ENCODE measurements at places on chromosomes 3 and 15.

DNA sequence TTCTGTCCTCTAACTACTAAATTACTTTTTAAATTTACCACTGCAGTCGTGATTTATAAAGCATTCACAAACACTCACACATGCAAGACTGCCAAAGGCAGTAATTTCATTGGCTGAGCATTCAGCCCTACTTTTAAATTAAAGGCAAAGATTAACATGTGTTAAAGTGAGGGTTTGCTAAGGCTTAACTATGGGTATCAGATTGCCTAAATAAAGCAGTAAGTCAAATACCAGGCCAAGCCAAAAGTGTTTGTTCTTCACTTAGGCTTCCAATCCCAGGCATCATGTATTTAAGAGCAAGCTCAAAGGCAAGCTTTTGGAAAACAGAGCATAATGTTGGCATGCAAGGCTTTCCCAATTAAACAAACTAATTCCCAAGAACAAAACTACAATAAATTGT is 187.3 kb downstream of the SUCNR1 start:
- no peak for DNase-seq

GRCh38 chr15:32682569-32682968 is 35.2 kb upstream of the GREM1 start:
- no peak for DNase-seq

GRCh38 chr3:103218146-103218545 is 783.3 kb downstream of the ZPLD1 start:
- DNase-seq, result no peak

- DNase-seq, result no peak
Observed at GRCh38 chr15:35674873-35675781, 129.2 kb upstream of the DPH6 start.

- no peak for DNase-seq
Observed at GRCh38 chr3:57110798-57111197, 50.3 kb downstream of the SPATA12 start.

DNA sequence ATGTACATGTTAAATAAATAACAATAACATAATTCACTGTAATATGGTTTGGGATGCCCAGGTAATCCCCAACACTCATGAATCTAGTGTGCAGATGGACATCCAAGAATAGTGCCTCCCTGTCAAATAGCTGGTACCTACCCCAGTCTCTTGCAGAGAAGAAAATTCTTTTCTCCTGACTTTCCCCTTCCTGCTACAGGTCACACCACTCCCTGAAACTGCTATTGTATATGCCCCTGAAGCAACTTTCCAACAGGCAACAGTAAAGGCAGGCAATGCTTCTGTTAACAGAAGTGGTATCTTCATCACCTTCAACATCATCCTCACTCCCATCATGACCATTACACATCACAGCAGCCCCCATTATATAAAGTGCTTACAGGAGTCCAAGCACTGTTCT is 431.6 kb downstream of the MAGI1 start:
- DNase-seq, result no peak

DNA sequence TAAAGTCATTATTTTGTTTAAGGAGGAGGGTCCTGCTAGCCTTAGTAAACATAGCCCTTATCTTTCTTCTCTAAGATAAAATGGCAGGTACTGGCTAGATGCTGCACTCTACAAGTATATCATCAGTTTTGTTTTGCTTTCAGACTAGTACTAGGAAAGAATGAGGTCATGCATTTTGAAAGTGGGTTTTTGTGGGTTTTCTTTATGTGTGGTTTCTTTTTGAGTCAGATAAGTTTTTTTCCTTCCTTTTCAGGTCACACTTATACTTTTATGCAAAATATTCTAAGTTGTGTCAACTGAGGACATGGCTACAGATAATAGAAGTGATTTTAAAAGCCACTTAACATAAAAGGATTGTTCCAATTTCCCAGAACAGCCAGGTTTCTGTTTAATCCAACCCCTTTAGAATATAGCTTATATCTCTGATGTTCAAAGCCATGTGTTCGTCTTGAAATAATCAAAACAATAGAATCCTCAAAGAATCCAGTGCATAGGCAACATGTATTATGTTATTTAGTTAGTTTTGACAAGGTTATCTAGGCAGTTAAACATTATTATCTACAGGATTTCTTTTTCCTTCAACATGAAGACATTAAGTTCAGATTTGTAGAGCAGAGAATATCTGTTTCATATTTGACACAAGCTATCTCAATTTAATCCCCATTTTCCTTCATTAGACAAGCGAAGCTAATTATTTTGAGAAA is 406.2 kb downstream of the RBMS3 start:
- DNase-seq, result no peak

GRCh38 chr15:62462268-62462667 is 297.2 kb upstream of the C2CD4B start:
- DNase-seq, result no peak

DNA sequence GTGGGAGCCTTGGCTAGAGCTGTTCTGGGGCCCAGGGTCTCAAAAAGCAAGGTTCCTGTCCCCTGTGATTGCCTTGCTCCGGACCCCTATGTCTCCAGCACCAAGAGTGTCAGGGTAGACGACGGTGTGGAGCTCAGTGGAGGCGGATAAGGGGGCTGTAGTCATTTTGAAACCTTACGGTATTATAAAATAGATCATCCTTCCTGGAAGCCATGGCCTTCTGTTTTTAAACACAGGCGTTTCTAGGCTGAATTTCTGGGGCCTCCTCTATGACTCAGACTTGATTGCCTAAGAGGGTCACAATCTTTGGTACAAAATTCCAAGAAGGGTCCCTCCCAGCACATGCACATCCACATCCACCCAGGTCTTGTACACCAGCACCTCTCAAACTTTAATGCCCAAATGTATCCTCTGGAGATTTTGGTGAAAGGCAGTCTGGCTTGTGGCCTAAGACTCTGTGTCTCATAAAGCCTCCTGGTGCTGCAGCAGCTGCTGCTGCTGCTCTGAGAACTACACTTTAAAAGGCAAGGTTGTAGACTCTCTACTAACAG is 70.5 kb upstream of the XCR1 start:
- no peak for DNase-seq

GRCh38 chr3:12973827-12974226 is 99.4 kb downstream of the IQSEC1 start:
- no peak for DNase-seq

DNA sequence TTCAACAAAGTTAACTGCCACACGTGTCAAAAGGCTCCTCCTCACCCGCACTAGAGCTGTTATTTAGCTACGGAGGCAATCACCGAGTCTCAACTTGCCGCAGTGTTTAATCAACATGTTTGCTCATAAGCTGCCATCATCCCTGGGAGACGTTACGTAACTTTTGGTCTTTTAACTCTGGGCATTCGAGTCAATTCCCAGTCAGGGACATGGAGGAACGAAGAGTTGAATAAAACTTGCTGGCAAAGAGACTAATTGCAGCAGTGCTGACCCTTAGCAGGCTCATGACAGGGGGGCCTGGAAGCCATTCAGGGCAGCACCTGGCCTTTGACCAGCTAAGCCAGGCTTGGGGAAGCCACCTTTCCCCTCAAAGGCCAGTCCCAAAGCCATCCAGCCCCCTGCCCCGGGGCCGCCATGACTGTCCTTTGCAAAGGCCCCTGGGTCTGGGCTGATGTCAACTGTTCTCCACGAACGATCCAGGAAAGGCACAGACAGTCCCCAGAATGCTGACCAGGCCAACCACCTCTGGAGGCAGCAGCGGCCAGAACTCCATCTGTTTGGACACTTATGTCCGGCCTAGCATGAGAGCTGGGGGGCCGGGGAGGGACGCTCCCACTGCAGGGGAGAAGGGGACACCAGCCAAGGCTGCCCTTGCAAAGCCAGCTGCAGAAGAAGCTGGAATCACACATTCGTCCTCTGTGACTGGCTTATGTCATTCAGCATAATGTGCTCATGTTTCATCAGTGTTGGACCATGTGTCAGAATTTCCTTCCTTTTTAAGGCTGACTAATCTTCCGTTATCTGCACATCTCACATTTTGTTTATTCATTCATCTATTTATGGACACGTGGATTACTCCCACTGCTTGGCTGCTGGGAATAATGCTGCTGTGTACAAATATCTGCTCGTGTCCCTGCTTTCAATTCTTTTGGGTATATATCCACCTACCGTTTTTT is 43.7 kb downstream of the PCSK6 start:
- no peak for DNase-seq

GRCh38 chr15:79916502-79917132 is 19.8 kb upstream of the MTHFS start:
- DNase-seq, result no peak

- no peak for DNase-seq
Observed at GRCh38 chr15:29554531-29554930, 267.7 kb downstream of the TJP1 start.

DNA sequence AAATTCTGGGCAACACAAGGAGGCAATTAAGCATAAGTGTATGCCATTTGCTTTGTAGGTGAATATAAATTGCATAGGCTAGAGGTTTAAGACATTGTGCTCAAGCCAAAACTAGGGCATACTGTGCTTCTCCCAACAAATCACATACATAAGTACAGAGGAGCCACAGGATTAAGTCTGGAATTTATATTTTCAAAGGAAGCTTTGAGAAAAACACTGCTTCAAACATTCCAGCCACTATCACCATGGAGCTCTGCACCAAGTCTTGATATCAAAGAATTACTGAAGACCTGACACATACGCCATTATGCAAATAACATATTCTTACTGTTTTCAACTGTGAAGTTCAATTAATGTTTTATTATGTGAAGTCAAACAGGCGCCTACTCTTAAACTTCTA is 119.4 kb upstream of the NPHP3 start:
- DNase-seq, result no peak

- no peak for DNase-seq
Observed at GRCh38 chr15:88147760-88148159, 108.8 kb downstream of the NTRK3 start.

- no peak for DNase-seq
Observed at GRCh38 chr3:41525303-41526064, 326.2 kb downstream of the CTNNB1 start.

DNA sequence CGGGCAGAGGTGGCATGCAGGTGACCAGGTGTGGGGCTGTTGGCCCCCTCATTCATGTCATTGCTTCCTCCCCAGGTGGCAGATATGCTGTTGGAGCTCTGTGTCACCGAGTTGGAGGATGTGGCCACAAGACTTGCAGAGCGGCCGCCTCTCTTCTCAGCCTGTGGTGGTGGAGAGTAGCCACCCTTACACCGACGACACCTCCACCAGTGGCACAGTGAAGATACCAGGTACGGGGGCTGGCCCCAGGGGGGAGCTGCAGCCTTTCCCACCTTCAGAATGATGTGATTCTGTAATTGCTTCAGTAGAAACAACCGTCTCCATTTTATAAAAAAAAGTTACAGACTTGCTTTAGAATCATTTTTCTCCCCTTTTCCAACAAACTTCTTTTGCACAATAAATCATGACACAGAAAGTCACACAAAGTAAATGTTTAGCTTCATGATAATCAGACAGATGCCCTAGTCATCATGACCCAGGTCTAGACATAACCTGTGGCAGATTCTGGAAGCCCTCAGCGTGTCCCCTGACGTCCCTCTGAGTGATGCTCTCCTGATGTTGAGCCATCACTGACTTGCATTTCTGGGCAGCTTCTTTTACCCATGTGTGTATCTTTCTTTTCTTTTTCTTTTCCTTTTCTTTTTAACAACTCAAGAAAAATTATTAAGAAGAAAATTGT is 76.0 kb upstream of the FAN1 start:
- no peak for DNase-seq

DNA sequence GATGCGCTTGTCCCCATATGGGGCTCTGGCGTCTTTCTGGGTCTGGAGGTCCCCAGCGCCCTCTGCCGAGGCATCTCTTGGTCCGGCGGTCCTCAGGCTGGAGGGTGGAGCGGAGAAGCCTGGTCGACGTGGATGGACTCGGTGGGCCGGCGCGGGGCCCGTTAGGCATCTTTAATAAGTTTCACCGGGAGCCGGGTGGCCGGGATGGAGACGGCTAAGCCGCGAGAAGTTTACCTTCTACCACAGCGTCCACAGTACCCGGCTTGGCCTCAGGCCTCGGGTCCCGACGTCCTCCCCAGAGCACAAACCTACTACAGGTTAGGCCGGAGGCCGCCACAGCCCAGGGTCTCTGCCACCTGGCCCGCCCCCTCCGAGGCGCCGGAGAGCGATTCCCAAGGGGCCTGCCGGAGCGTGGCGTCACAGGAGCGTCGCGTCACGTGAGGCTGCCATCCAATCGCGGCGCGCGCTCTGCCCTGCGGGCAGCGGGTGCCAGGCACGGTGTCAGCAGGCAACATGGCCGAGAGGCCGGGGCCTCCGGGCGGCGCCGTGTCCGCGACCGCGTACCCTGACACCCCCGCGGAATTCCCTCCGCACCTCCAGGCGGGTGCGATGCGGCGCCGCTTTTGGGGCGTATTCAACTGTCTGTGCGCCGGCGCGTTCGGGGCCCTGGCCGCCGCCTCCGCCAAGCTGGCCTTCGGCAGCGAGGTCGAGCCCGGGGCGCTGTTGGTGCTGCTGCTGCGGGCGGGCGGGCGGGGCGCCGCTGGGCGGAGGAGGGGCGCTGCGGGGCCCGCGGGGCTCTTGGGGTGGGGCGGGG is at the start of gene TMEM42:
Gene TMEM42 (plus strand): TSS at position 501 of the 814 bp plus-strand sequence. CDS start 13 bp downstream, at position 514.
- DNase-seq, result peak; percentile 72

GRCh38 chr3:121660356-121661171 is at the start of gene HCLS1:
Gene HCLS1 (minus strand): TSS chr3:121660903. CDS start chr3:121658347, 2,556 bp downstream.
- peak; percentile 46 for DNase-seq

DNA sequence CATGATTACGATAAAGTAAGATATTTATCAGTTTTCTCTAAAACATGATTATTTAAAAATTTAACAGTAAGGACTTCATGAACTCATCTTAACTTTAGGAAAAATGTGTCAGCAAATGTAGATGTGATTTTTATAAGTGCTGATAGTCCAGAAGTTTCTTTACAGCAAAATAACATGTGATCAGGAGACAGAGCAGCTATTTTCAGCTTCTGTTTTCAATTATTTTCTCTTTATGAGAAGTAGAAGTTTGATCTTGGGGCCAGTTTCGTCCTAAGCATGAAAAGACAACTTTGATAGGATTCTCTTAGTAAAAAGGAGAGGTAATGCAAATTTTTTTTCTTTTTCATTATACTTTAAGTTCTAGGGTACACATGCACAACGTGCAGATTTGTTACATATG is 96.5 kb upstream of the TSPAN3 start:
- no peak for DNase-seq

- no peak for DNase-seq
Observed at GRCh38 chr3:151871639-151872468, 1.6 kb upstream of the SUCNR1 start.

DNA sequence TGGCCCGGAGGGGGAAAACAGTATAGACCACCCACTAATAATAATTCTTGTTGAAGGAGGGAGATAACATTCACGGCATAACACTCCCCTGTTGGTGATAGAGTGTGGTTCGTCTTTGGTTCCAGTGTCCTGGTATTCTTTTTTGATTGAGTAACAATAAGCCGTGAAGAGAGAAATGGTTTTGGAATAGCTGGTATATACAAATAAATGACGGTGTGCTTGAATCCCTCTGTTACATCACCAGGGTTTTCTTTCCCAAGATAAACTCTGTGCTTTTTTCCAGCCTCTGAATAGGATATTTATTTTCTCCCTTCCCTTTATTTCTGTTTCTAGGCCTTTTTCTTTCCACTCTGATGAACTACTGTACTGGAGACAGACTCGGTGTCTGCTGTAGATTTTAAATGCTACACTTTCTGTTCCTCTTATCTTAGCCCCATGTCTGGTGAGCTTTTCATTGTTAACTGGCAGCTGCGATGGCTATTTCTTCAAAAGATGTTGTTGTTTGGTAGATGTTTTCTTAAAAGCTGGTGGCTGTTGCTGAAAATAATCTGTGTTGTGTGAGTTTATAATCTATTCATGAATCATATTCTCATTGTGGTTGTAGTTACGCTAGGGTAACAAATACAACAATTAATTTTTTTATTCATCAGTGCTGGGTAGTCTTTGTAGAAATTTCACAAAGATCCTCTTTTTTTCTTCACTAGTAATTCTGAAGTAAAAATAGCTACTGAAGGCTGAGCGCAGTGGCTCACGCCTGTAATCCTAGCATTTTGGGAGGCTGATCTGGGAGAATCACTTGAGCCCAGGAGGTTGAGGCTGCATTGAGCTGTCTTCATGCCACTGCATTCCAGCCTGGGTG is 15.5 kb upstream of the SCAANT1 start:
- no peak for DNase-seq
